ENCODE measurements at places on chromosomes 2 and 18. TPM values are rescaled to one million over a fixed set of nuclear protein-coding genes. Genes with fewer than 3 reads are reported as not detected.

Gene TUBA4B
- total RNA-seq, result 0.16 TPM

Gene ICA1L
- 1.3 TPM for total RNA-seq

Gene SERPINB4
- 0.14 TPM for total RNA-seq

Gene KLHL29
- total RNA-seq, result 7.9 TPM

All from A549 treated with dexamethasone at 1 μM for 4 hours (cell line).